KBM-7 (cell line): ENCODE measurements at places on chromosomes 13 and 19.

DNA sequence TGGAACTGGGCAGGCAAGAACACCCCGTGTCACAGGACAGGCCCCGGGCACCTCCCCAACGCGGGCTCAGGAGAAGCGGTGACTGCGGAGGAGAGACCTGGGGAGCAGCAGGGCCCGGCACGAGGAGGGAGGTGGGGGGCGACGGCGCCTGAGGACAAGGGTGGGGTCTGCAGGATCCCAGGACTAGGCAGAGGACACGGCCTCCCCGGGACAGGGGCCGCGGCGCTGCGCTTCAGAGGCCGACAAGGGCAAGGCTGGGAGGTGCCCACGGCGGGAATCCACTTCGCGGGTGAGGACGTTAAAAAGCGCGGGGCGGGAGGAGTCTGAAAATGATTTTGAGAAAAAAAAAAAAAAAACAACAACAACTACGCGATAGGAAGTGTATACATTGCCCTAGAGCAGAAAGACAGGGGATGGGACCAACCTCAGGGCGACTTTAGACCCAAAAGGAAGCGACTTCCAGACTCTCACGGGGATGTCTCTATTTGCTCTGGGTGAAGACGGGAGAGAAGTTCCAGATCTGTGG, 44.9 kb downstream of the ZNF611 start:
- DNase-seq = no peak

DNA sequence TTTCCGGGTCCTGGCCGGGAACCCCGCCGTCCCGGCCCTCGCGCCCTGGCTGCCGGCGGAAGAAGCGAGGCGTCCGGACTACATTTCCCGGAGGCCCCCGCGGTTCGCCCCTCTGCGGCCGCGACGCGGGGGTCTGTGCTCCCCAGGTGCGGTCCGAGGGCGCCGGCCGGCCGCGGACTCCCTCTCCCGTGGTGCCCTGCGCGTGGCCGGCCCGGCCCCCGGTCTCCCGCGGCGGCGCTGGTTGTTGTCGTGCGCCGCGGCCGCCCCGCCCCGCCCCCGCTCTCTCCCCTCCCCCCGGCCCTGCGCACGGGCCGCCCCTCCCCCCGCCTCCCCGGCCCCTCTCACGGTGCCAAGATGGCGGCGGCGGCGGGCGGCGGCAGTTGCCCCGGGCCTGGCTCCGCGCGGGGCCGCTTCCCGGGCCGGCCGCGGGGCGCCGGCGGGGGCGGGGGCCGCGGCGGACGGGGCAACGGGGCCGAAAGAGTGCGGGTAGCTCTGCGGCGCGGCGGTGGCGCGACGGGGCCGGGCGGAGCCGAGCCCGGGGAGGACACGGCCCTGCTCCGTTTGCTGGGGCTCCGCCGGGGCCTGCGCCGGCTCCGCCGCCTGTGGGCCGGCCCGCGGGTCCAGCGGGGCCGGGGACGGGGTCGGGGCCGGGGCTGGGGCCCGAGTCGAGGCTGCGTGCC, at the start of gene KMT2B:
Gene KMT2B, plus strand, starts transcription at position 339 of the 680 bp plus-strand sequence. Its CDS starts 16 bp downstream, at position 355.
- no peak for DNase-seq

DNA sequence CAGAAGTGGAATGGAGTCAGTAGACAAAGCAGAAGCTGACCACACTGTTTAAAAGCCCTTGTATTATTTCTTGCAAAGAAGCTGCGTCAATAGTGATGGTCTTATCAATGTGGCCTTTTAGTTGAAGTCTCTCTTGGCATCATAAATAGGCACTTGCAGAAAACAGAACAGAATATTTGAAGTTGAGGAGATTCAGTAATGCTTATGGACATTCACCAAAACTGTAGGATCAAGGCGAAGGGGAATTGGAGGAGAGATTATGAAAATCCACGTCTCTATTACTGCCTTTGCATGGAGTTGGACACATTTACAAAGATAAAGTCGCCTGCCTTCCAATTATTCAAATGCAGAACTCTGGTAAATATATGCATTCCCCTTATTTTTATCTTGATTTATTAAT, 1482.8 kb downstream of the EFNB2 start:
- no peak for DNase-seq

GRCh38 chr19:14093117-14093823, 2.7 kb upstream of the SAMD1 start:
- no peak for DNase-seq

DNA sequence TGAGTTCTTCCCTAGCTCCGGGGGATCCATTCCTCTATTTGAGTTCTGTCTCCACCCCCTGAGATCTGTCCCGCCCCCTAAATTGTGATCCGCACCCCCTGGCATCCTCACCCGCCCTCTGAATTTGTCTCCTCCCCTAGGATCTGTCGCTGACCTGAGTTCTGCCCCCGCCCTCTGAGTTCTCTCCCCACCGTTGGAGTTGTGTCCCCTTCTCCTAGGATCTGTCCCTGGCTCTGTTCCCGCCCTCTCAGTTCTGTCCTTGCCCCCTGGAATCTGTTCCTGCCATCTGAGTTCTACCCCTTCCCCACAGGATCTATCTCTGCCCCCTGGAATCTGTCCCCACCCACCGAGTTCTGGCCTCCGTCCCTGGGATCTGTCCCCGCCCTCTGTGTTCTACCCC, 1.0 kb upstream of the SLC17A7 start:
- no peak for DNase-seq

DNA sequence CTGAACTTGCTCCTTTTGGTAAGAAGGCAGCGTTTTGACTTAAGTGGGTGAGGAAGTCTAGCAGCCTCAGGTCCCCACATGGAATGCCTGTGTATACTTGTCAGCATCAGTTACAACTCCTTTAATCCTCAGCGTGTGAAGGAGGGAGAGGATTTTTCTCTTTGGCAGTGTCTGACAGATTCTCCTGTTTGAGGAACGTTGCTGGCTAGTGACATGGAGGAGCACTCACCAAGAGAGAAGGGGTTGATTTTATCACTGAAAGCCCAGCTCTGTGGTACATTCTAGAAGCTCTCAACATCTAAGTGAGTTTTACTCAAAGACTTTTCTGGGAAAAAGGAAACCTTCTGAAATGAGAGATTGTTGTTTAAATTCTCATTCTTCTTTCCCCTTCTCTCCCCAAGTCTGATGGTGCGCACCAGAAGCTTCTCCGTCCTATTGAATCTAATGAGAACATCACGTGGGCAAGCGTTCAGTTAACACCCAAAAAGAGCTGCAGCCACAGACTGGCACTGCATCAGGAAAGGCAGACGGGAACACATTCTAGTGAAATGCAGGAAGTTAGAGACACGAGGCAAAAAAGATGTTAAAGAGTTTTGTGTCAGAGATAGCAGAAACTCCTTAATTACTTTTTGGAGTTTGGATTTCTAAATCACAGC, 58.2 kb downstream of the GJA3 start:
- no peak for DNase-seq

GRCh38 chr13:113841353-113841650, 22.6 kb downstream of the GAS6 start:
- no peak for DNase-seq

GRCh38 chr13:63501702-63502101, 2086.1 kb upstream of the PCDH20 start:
- DNase-seq = no peak

- DNase-seq = no peak
These were observed 983 bp downstream of the ITM2B start for GRCh38 chr13:48233889-48234488.

- DNase-seq = no peak
These were observed 24.4 kb downstream of the LTBP4 start for GRCh38 chr19:40625406-40626120.

- DNase-seq = no peak
These were observed 450 bp downstream of the FBXW9 start for GRCh38 chr19:12695997-12696365.

- DNase-seq = no peak
These were observed 63.9 kb downstream of the DLEU7 start for GRCh38 chr13:50779443-50780200.

- DNase-seq = no peak
These were observed 459.2 kb downstream of the MYO16 start for GRCh38 chr13:109088624-109088917.

GRCh38 chr13:34822650-34823049, 119.4 kb upstream of the NBEA start:
- no peak for DNase-seq

DNA sequence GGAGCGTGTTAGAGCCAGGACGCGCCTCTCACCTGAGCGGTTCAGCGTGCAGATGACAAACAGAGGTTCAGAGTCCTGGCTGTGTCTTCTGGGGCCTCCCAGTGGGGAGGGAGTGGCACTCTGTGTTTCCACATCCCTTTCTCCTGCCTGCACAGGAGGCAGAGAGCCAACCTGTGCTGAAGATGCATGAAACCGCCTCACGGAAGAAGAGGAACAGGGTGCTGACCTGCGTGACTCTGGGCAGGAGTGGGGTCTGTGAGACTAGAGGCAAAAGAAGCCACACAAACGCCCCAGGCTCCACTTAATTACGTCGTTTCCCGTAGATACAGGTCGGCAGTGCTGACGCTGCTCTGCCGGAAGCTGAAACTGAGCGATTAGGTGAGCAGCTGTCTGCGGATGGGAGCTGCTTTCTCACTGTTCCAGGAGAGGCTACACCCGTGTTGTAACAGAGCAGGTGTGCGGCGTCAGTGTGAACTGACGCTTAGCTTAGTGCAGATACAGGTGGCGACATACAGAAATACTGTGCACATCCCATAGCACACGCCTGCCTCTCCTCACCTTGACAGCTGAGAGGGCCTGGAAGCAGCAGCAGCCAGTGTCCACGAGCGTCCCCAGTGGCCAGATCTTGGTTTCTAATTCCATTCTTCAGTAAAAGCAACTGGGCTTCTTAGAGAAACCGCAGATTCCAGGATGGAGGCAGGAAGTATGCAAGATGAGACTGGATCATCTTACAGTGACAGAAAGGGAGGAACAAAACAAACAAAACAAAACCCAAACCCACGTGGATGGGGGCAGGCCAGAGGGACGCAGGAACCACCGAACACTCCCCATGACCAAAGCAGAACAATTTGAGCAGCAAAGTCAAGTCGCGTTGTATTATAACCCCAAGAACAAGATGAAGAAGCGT, 37.7 kb upstream of the MCF2L start:
- peak; percentile 70 for DNase-seq
